Stimulated activated CD4-positive, alpha-beta T cell treated with anti-CD3 and anti-CD28 coated beads, Interleukin-1b, Interleukin-23, amount 100 ng/mL, for 4 hours (primary cell): ENCODE measurements at places on chromosomes 3 and 15.

- no peak for DNase-seq
Measured at GRCh38 chr3:178623666-178624255, 87.5 kb downstream of the KCNMB2 start.

DNA sequence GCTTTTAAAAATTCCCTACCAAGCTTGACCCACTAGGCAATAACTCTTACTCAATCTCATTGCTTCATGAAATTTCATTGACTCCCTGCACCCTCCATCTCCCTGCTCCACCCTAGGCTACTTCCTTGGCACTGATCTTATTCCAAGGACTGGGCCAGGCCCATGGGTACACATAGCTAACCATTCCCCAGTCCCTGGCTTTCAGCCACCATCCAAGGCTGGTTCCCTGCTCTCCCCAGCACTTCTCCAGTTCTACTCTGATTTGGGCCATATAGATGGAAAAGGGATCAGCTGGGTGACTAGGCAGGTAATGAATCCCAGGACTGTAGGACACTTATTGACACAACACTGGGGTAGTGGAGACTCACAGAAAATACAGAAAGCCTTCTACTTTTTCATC is 88.1 kb upstream of the NEO1 start:
- no peak for DNase-seq

GRCh38 chr15:77538027-77538451 is 94.7 kb downstream of the LINGO1 start:
- DNase-seq: no peak

- DNase-seq: no peak
Measured at GRCh38 chr3:195746346-195746745, 25.6 kb downstream of the MUC20 start.

- peak; percentile 15 for DNase-seq
Measured at GRCh38 chr15:42056934-42057798, 36.3 kb upstream of the PLA2G4E start.

GRCh38 chr3:113659101-113659541 is 37.3 kb downstream of the USF3 start:
- no peak for DNase-seq

- no peak for DNase-seq
Measured at GRCh38 chr3:126432361-126433104, 37.8 kb downstream of the CFAP100 start.

- DNase-seq: no peak
Measured at GRCh38 chr3:170809007-170809974, 60.7 kb downstream of the RPL22L1 start.

DNA sequence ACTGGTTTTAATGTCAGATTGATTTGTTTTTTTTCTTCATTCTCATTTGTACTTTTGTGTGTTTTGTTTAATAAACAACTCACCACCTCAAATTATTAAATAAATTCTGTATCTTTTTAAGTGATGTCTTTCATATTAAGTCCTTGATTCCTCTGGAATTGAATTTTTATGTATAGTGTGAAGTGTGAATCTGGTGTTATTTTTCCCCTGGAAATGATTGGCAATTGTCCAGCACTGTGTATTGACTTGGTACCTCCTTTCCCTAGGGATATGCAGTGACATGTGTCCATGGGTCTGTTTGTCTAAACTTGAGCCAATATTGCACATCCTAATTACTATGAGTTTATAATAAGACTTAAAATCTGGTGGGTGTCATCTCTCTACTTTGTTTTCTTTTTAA is 2.1 kb downstream of the RNU5B-1 start:
- DNase-seq: no peak

DNA sequence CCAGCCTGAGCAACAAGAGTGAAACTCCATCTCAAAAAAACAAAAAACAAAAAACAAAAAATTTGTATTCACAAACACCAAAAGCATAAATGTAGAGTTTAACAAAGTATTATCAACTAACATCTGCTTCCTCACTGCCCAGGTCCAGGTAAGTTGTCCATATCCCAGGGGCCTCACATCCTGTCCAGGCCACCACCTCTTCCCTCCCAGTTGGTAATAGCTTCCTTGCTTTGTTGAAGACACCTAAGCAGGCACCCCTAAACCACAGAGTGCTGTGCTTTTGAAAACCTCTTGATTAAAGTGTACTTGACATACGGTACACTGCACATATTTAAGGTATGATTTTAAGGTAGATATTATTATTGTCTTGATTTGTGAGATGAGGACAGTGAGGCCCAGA is 299.8 kb downstream of the SHQ1 start:
- no peak for DNase-seq

DNA sequence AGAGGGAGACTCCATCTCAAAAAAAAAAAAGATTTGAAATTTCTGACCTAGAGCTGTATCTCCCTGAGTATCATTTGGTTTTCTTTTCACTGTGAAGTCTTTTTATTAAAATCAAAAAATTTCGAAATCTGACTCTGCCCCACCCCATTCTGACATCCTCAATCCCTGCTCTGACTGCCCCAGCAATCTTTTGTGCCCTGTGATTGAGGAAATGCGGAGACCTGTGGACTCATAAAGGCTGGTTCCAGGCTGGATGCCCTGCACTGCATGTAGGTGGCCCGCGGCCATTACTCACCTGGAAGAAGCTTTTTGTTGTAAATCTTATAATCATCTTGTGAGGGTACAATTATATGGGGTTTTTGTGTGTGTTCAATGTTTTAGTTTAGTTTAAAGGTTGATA is 147.3 kb upstream of the SEMA6D start:
- no peak for DNase-seq

- no peak for DNase-seq
Measured at GRCh38 chr3:112651516-112651915, 10.6 kb upstream of the CCDC80 start.

DNA sequence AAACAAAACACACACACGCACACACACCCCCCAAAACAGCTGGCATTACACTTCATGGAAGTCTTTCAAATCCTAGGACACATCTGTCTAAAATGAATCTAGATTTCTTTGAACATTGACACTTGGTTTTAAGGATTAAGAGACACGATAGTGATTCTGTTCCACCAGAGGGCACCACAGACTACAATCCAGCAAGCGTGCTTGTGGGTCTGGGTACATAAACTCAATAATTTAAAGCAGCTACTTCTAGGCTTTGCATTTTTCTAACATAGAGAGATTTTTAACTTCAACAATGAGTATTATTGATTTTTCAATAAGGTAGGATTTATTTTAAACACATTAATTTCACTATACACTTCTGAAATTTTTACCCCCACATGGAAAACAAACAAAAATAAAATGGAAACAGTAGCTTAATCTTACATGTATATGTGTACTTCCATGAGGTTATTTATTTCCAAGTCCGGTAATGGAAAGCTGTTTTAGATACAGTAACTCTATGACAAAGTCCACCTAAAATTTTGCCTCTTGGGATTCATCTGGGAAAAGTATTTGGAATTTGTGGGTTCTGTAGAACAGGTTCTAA is 564.0 kb upstream of the TGFBR2 start:
- peak; percentile 25 for DNase-seq

- no peak for DNase-seq
Measured at GRCh38 chr15:74406992-74407705, 26.6 kb downstream of the SEMA7A start.

DNA sequence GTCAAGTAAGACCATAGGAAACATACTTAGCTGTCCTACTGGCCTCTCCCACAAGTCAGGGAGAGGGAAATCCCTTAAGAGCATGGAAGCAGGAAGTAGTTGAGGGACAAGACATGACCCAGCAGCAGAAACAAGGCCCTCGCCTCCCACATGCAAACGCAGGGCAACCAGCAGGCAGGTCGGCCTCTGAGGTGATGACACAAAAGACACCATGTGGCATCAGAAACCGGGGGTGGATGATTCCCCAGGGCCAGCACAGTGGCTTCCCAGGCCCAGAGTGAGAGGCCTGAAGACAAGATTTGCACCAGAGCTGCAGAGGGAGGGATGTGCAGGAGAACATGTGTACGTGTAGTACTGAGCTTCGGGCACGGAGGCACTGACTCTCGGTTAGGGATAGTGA is 26.3 kb downstream of the PXYLP1 start:
- DNase-seq: no peak

- DNase-seq: no peak
Measured at GRCh38 chr3:15953841-15954240, 156.1 kb upstream of the ANKRD28 start.

DNA sequence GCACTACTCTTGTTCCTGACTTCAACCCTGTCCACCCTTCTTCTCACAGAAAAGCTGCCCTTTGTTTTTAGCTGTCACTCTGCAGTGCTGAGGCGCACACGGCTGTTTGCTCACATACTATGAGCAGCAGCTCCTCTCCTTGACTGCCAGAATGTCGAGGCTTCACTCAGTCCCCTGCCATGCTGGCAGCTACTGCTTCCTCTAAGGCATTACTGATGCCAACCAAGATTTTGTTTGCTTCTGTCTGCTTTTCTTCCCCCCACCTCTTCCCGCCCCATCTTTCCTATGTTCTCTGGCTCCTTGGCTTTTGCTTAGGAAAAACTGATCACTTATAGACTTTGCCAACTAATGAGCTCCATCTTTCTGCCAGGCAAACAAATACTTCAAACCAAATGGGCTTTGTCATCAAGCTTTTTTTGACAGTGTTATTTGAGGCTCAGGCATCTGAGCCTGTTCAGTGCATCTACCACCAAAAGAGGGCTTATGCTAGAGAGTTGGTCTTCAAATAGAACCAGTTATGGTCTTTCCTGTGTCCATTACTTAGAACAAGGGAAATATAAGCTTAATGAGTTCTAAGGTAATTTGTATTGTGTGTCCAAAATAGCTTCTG is 81.0 kb downstream of the FBXL2 start:
- DNase-seq: no peak

GRCh38 chr3:188754267-188754666 is 417.5 kb upstream of the TPRG1 start:
- DNase-seq: no peak

DNA sequence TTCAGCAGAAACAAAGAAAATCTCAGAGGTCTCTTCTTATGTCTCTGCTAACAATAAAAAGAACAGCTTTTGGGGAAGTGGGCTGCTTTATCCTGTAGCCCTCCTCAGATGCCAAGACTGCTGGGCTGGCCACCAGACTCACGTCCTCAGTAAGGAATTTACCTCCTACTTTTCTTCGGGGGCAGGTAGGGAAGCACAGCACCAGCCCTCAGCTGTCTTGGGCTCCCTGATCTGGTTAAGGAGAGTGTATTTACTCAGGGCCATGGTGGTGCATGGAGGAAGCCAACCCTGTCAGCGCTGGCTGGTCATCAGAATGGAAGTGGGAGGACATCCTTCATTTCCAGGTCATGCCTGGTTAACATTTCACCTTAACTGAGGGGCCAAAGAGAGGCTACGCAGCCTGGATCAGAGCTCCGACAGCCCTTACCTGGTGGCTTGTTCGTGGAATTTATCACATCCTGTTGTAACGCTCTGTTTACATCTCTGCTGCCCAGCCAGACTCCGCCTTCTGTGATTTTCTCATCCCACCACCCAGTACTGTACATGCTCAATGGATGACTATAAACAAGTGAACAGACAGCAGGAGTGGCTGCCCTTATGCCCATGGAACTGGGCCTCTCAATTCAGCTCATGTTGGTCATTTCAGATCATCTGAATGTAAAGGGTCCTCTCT is 108.3 kb downstream of the IGF2BP2 start:
- no peak for DNase-seq

- no peak for DNase-seq
Measured at GRCh38 chr15:94266789-94267188, 35.4 kb downstream of the MCTP2 start.

- no peak for DNase-seq
Measured at GRCh38 chr15:73518180-73518862, 75.4 kb downstream of the REC114 start.

GRCh38 chr3:76824658-76825240 is 215.2 kb upstream of the ROBO2 start:
- DNase-seq: no peak

- DNase-seq: no peak
Measured at GRCh38 chr3:65174713-65175112, 486.9 kb upstream of the ADAMTS9 start.

- no peak for DNase-seq
Measured at GRCh38 chr3:72247126-72247525, 462.2 kb upstream of the PROK2 start.

DNA sequence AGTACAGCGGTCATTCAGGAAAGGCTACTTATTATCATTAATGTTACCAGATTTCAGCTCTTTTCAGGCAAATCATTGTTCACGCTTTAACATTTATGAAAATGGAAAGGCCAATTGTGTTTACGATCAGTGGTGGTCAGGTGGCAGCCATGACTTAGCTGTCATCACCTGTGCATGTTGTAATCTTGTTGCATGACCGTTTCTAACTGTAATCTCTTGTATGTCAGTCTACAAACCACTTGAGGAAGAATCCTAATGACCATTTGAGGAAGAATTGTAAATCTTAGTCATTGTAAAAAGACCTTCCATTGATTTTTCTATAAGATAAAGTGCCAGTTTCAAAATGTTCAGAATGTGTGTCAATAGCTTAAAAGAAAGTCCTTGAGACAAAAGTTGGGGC is 100.4 kb downstream of the SERPINI1 start:
- DNase-seq: no peak

DNA sequence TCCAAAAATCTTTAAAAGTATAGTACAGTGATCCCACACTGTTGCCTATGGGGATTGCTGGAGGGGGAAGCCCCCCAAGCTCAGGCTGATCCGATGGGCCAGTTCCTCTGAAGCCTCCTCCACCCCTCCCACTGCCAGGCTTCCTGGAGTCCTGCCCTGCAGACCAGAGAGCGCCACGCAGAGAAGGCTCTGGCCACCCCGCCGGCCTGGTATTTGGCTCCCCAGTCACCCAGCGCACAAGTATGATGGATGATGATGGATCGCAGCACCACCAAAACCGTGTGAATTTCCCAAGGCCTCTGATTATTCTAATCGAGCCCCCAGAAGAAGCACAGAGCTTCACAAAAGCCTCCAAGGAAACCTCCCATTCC is 259.0 kb downstream of the MECOM start:
- no peak for DNase-seq

- no peak for DNase-seq
Measured at GRCh38 chr3:23071758-23072157, 131.4 kb upstream of the UBE2E2 start.

DNA sequence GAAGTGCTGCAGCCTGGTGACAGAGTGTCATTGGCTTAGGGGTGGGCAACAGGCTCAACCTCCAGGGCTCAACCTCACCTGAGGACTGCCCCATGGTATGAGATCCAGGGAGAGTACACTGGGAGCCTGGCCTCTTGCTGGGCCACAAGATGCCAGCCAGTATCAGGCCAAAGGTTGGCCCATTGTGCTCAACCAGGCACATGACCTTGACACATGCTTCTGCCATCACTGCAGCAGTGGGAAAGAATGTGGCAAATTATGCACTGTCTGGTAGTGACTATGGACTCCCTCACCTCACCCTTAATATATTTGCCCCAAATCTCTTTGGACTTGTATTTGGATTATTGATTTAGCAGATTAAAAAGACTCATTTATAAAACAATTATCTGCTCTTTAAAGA is 233.9 kb upstream of the GOLGA6L4 start:
- DNase-seq: no peak

GRCh38 chr3:46539443-46540005 is 26.6 kb downstream of the LRRC2 start:
- DNase-seq: no peak

- DNase-seq: no peak
Measured at GRCh38 chr3:196931828-196932587, 10.3 kb downstream of the NCBP2 start.
